ENCODE measurements at places on chromosomes 3 and 15.

DNA sequence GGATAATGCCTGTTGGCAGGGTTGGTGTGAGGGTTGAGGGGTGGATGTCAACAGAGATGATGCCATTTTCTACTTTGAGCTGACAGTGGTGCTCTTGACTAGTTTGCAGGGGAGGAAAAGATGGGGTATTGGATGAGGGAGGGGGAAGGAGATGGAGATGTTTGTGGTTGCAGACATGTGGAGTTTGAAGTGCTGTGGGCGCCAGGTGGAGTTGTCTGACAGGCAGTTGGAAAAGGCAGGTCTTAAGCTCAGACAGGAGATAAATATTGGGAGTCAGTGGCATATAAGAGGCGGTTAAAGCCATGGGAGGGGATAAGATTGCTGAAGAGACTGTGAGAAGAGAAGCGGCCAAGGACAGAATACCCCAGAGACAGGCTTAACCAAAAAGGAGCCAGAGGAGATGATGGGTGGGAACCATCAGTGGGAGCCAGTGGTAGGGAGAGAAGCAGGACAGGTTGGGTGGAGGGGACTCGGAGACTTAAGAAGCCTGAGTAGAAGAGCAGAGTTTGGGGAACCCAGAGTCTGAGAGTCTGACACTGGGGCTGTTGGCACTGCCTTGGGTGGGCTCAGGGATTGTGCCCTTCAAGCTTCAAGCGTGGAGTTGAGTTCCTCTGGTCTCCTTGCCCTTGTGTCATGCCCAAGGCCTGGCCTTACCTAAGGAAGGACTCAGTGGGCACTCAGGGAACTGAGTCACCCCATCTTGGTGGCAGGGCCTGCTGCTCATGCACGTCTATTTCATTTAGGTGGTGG is 13.9 kb downstream of the COPG1 start:
- DNase-seq: no peak

DNA sequence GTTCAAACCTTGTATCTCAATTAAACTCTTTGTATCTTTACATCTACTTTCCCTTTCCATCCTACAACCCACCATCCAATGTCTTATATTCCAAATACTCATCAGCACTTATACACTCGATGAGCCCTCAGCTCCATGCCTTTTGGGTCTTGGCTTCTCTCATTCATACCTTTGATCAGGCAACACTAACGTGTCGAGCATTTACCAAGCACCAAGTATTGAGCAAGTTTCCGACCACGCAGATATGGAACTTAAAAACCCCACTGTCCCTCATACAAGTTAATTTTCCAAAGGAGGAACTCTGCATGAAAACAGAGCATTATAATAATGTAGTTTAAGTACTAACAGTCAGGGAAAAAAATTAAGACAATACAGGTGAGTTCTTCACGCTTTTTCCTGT is 102.8 kb downstream of the IL1RAP start:
- DNase-seq: no peak

DNA sequence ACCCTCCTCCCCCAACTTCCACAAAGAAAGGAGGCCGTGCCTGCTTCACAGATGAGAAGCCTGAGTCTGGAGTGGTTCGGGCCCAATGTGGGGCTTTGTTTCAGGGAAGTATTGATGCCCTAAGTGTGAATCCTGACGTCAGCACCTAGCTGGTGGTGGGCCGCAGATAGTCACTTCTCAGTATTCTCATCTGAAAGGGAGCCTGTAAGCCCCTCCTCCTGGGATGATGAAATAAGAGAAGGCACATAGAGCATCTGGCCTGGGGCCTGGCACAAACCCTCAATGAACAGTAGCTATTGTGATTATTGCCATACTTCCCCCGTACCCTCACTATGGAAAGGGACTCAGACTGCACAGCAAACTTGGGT is 24.8 kb downstream of the LINGO1 start:
- DNase-seq: no peak

DNA sequence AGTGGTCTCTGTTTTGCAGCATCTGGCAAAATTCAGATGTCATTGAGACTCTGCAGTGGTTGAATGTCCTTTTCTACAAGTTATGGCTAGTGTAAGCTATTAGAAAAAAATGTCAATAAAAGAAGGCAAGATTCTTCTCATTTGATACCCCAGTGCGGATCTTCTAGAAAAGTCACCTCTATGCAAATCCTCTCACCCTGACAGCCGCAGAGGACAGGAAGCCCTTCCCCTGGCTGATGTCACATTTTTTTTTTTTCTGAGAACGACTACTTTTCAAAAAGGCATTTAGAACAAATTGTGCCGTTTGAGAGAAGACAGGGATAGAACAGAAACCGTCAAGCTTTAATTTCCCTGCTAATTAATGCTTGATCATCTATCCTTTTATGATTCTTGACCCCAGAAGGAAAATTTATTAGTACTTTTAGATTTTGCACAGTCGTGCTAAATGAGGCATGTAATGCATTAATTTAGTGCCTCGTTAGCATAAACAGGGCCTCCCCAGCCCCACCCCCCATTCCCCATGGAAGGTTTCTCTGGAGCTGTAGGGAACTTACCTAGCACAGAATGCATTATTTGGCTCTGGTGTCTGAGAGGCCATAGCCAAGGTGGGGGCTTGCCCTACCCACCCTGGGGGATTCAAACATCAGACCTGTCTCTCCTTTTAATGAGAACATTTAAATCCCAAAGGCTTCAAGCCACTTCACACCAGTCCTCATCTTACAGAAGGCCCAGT is 183.8 kb downstream of the OPA1 start:
- no peak for DNase-seq

GRCh38 chr3:194572143-194572789 is 61.0 kb downstream of the TMEM44 start:
- no peak for DNase-seq

DNA sequence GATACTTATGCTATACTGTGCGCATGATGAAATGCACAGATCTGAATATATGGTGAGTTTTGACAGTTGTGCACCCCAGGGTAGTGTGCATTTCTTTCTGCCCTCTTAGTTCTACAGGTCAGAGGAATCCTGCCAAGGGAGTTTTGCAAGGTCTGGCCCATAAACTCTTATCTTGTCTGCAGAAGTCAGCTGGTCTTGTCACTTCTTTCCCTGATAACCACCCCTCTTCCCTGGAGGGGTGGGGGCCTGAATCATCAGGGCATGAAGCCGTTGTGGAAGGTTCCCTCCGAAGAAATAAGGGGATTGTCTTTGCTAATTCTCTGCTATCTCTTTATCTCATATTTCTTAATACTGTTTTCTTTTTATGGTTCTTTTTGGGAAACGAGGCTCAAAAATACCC is 30.4 kb downstream of the TRIM71 start:
- DNase-seq: no peak

DNA sequence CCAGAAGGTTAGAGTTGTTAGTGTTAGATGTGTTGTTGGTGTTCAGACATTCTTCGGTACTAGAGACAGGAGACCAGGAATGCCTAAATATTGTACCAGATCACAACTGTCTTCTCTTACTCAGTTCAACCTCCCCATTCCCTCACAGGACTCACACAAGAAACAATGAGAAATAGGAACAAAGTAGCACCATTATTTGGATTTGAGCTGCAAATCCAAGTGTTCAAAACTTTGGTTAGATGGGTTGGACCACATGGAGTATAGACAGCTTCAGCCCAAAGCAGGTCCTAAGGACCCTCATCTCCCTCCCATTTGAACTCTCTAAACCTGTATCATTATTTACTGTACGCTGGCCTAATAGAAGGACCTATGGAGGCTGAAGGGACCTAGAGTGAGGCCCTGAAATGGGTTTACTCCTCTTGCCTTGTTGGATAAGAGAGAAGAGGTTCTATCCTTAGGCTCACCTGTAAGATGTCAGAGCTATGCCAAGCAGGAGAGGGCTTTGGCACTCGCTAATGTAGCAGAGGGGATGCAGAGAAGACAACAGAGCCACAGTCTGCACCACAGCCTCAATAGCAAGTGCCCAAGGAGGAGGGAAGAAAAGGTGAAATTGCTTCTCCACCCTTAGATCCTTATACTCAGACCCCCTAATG is 70.9 kb downstream of the FNDC3B start:
- DNase-seq: no peak

DNA sequence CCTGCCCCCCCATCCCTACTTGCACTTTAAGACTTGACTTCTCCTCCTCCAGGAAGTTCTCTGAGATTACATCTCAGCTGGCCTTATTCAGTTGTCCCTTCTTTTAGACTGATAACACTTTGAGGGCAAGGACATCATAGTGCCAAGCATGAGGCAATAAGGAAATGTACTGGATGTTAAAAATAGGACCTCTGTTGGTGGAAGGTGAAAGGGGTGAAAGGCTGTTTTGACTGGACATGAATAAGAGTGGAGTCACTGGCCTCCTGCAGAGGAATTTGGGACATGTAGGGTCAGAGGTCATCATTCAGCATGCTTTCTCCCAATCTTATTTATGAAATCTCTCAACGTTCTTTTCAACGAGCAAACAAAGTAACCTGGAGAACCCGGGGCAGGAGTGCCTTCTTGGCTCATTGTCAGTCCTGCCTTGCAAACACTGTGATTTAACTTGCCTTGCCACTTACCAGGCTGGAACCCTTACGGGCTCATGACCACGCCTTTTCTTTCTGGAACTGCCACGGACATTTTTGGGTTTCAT is 38.6 kb downstream of the TRIM71 start:
- DNase-seq: no peak

GRCh38 chr3:49076116-49076515 is 17.8 kb downstream of the QRICH1 start:
- no peak for DNase-seq

- DNase-seq: no peak
Measured at GRCh38 chr3:134978658-134979057, 183.6 kb downstream of the EPHB1 start.

DNA sequence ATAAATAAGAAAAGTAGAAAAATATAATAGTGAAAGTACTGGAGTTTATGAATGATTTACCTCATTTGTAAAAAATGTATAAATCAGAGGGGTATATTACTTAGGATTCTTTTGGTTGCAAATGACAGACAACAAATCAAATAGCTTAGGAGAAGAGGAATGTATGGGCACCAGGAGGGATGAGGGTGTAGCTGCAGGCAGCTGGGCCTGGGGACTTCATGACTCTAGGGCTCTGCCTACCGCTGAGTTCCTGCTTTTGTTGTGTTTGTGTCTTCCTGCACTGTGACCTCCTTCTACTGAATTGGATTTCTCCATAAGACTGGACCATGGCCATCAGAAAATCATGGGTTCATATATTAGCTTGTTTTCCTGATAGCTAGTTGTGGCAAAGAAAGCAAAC is 27.9 kb upstream of the PDE8A start:
- DNase-seq: no peak

GRCh38 chr15:47470983-47471382 is 246.3 kb upstream of the SEMA6D start:
- DNase-seq: no peak

DNA sequence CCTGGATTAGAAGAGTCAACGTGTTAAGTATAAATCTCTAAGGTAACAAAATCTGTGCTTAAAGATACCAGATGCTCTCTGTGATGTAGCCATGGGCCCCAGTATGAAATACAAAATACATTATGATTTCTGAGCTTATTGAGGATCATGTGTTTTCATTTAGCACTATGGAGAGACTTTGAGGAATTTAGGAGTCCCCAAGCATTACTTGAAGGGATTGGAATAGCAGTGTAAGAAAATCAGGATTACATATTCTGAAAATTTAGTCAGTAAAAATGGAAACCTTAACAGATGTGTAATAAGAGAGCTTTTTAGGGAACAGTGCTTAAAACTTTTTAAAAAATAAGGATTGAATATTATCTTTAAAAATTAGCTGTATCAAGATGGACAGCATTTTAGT is 35.5 kb downstream of the ECT2 start:
- DNase-seq: no peak

DNA sequence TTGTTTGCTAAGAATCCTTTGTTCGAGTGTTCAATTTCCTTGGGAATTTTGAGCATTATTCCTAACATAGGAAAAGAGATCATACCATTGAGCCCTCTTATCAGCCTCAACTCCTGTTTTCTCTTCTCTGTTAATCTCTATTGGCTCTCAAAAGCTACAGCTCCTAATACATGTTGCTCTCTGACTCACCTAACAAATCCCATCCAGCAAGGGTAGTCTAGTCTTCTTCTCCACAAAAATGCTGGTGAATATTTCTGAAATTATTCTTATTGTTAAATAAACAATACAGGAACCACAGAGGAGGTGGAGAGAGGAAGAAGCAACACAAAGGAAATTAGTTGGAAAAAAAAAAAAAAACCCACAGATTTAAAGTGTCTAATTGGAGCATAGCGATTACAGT is 325.8 kb upstream of the NAALADL2 start:
- DNase-seq: no peak

DNA sequence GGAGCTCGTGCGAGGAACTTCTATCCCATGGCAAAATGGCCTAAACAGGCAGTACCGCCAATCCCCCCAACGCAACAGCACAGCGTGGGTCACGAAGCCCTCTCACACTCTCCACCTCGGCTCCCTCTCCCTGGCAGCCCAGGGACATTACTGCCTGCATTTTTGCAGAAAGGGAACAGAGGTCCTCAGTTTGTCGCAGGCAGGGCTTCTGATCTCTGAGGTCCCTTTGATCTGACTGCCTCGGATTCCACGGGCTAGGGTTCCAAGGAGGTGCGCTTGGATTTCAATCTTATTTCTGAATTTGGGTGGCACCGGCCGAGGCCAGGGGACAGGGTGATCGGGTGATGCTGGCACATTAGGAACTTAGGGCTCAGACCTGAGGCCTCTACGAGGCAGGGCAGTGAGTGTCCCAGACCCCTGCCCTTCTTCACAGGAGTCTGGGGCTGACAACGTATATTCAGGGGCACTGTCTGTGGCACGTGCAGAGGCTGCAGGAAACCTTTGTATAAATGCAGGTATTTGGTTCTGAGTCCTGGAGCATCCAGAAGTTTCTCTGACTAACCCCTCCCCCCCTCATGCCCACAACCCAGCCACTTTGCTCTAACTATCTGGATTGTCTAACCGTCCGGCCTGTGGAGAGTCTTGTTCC is 197.9 kb downstream of the XXYLT1 start:
- DNase-seq: no peak

DNA sequence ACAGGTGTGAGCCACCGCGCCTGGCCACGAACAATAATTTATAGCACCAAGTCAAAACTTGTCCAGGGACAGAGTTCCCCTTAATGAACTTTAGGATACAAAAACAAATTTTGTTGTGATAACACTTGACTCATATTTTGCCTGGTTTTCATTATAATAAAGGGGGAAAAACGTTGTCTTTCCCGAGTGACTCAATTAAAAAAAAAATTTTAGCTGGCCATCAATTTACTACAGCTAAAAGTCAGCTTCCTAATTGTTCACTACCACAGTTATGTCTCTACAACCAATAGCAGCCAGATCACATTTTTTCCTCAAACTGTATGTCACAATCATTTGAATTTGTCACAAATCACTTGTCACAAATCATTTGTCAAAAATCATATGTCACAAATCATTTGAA is 116.0 kb downstream of the P3H2 start:
- no peak for DNase-seq
